Activated T-cell treated with anti-CD3 and anti-CD28 coated beads for 4 hours (primary cell): ENCODE measurements at places on chromosomes 11 and 22.

DNA sequence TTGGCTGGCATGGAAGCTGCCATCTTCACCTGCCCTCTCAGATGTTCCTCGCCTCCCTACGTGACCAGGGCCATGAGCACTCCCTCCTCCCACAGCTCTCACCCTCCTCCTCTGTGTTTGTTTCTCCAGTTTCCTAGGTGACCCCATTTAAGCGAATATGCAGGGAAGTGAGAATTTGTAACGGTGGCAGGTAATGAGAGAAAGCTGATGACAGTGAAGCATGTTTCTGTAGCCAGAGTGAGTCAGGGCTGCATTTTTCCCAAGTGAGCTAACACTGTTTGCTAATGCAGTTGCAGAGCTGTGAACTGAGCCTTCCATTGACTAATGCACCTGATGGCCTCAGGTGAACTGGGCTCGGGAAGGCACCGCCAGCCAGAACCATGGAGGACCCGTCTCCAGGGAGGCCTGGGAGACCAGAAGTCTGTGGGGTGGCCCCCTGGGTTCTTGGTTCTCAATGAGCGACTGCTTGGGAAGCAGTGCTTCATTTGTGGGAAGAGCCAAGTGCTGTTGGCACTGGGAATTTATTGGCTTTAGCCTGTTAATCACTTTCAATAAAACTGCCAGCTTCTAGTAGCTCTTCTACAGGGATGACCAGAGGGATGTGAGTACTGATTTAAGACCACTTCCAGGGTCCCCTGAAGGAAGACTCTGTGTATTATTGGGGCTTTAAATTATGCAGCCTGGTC lies 64.5 kb downstream of the BARX2 start:
- no peak for DNase-seq

GRCh38 chr11:46357483-46357936 lies 10.2 kb downstream of the DGKZ start:
- no peak for DNase-seq

DNA sequence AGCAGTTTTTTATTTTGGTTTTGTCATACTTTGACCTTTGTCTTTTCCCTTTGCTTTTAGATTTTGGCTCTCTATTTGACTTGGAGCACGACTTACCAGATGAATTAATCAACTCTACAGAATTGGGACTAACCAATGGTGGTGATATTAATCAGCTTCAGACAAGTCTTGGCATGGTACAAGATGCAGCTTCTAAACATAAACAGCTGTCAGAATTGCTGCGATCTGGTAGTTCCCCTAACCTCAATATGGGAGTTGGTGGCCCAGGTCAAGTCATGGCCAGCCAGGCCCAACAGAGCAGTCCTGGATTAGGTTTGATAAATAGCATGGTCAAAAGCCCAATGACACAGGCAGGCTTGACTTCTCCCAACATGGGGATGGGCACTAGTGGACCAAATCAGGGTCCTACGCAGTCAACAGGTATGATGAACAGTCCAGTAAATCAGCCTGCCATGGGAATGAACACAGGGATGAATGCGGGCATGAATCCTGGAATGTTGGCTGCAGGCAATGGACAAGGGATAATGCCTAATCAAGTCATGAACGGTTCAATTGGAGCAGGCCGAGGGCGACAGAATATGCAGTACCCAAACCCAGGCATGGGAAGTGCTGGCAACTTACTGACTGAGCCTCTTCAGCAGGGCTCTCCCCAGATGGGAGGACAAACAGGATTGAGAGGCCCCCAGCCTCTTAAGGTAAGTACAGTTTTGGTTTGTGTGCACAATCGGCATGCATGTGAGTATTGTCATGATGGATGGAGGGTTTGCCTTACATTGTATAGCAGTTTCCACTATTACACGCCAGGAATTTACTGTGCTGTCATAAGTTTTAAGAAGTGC lies 25.0 kb downstream of the EP300 start:
- DNase-seq, result no peak

DNA sequence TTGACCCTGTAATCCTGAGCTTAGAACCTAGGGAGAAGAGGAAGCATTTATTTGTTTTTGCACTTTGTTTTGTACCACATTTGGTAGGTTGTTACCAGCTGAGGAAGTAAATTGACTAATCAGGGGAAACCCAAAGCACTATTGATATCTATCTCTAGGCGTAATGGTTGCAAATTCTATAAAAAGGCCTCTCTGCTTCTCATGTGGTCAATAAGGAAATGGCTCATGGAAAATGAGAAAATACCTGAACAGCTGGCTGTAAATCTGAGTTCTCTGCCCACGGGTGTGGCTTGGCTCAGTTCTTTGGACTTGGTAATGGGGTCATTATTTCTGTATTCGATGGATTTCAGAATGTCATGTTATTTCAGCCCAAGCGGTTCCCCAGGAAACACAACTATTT lies 42.4 kb downstream of the BARX2 start:
- no peak for DNase-seq

- no peak for DNase-seq
Observed at GRCh38 chr11:75869661-75870455, 54.8 kb downstream of the UVRAG start.

- no peak for DNase-seq
Observed at GRCh38 chr22:29780748-29781676, 13.8 kb downstream of the UQCR10 start.

DNA sequence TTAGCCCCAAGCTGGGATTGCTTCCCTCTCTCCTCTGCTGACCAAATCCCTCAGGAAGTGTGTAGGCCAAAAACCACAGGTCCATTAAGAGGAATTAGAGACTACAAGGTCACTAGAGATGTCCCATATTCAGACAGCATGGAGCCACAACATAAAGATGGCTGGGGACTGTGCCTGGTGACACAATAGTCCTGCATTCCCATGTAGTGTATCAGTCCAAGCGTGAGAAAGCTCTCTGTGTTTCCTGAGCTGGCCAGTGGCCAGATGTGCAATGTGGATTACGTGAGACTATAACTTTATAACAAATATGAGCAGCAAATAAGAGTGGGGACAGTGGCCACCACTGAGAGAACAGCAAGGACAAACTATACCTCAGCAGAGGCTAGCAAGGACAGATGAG lies 7.6 kb upstream of the MS4A10 start:
- no peak for DNase-seq

- DNase-seq, result no peak
Observed at GRCh38 chr11:44096360-44097185, 1.1 kb downstream of the EXT2 start.

GRCh38 chr11:30107899-30108298 lies 91.1 kb upstream of the KCNA4 start:
- DNase-seq, result no peak

DNA sequence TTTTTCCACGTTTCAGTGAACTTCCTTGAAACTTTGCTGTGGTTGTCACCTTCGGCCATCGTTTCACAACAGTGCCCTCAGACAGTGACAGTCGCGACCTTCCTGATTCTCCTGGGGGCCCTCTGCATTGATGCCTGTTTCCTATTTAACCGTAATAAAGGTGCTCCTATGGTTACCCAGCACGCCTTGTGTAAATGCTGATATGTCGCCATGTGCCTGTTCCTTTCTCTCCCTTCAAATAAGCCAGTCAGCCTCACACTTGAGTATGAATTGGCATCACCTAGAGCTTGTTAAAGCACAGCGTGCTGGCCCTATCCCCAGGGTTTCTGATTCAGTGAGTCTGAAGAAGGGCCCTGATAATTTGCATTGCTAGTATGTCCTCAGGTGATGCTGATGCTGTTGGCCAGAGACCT lies 104.8 kb downstream of the MICAL2 start:
- no peak for DNase-seq

DNA sequence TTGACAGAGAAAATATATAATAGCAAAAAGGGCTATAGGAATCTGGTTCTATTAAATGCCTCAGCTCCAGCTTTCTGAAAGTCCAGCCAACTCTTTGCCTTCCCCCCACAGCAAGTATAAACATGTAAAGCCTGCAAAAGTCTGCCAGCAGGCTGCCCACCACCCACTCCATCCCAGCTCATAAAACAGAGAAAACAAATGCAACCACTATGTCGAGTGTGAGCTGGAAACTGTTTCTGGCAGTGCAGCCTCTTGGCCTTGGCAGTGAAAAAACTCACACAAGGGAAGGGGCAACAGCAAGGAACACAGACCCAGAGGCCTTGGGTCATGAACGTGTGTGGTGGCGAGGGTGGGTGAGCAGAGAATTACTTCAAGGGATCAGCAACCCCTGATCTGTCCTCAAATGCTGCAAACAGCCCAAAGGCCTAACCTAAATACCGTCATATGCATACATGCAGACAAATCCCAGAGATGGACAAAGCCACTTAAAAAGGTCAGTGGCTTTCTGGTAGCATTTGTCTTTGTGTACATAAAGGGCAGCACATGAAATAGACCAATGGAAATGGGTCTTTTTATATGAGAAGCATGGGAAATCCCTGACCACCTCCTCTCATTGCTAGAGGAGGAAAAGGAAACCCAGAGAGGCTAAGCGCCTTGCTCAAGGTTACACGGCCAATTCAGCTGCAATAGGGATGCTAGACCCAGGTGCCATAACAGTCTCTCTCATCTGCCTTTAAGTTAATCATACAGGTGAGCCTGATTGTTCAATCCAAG lies 74.8 kb downstream of the NAT10 start:
- no peak for DNase-seq

DNA sequence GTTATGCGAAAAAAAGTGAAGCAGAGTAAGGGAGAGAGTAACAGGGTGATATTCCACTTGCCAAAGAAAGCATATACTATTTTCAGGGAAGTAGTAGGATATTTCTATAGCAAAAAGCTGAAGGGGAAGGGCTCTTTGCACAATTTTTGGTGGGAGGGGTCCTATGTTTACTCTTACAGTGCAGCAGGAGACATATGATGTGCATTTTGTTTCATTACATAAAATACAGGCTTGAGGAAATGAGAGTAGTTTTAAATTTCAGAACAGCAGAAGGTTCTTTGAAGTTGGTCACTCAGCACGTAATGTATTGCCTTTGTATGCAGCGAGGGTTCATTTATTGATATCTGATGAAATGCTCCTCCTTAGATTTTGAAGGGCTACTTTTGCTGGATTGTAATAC lies 3.1 kb upstream of the PIK3IP1 start:
- DNase-seq, result no peak

GRCh38 chr11:841981-842369 lies 354 bp downstream of the POLR2L start:
- DNase-seq, result no peak

DNA sequence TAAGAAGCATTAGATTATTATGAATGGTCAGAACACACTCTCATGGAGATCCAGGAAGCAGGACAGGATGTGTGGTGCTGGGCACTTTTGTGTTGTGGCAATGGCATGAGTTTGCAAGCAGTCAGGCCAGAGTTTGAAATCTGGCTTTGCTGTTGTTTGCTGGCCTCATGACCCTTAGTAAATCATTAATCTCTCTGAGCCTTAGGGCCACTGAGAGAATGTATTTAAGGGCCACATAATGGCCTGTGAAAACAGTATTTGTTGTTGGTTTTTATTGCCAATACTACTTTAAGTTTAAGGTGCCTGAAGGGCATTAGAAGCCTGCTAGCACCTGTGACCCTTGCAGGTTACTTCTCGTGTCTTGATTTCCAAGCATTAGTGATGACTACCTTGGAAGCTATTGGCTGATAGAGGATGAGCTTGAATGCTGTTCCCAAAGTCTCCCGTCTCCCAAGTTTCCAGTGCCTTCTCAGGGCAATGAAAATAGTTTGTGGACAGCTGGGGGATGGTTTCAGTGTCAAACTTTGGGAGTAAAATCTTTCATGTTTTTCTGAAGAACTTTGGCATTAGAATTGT lies 24.6 kb downstream of the STIM1 start:
- DNase-seq, result no peak

- no peak for DNase-seq
Observed at GRCh38 chr11:77470504-77470903, 3.4 kb downstream of the PAK1 start.

DNA sequence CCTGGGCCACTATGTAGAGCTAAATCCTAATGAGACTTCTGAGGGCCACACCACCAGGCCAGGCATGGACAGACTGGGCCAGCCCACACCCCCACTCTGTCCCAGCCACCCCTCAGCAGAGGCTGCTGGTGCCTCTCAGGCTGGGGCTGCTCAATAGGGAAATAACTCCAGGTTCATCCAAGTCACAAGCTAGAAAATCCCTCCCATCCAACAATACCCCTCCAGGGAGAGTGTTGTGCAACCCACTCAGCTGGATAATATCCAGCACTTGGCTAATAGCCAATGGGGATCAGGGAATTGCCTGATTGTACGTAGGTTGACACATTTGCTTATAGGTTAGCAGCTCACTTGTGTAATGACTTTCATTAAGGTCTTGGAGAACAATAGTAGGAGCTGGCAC lies 64.1 kb upstream of the WNT11 start:
- no peak for DNase-seq

DNA sequence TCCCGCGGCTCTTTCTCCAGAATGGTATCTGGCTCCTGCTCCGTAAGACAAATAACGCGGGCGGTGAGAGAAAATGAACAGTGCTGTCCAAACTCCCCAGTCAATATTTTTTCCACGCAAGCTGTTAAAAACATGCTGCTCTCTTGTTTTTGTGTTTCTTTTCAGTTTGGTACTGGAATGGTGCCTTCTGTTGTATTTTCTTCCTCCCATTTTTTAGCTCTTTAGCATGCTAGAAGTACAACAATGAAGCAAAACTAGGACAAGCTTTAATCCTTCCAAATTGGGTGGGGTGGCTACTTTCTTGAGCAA lies 599 bp upstream of the PPP2R1B start:
- DNase-seq, result no peak

DNA sequence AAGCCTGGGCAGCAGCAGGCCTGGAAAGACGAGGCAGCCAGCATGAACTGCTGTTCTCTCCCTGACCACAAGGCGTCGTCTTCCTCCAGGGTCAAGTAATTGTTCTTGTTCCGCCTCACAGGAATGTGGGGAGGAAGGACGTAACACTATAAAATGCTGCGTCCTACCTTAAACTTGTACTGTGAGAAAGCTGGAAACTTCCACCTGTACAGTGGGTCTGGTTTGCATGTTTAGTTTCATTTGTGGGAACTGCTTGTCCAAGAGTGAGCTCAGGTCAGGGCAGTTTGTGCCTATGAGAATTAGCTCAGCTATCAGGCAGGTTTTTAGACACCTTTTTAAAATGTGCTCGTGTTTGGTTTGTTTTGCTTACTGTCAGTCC lies 55.2 kb downstream of the PANX1 start:
- no peak for DNase-seq

GRCh38 chr11:120334894-120335462 lies 1.2 kb upstream of the ARHGEF12 start:
- DNase-seq, result peak; percentile 56

GRCh38 chr11:104943561-104943960 lies 24.8 kb downstream of the CASP4 start:
- DNase-seq, result no peak

DNA sequence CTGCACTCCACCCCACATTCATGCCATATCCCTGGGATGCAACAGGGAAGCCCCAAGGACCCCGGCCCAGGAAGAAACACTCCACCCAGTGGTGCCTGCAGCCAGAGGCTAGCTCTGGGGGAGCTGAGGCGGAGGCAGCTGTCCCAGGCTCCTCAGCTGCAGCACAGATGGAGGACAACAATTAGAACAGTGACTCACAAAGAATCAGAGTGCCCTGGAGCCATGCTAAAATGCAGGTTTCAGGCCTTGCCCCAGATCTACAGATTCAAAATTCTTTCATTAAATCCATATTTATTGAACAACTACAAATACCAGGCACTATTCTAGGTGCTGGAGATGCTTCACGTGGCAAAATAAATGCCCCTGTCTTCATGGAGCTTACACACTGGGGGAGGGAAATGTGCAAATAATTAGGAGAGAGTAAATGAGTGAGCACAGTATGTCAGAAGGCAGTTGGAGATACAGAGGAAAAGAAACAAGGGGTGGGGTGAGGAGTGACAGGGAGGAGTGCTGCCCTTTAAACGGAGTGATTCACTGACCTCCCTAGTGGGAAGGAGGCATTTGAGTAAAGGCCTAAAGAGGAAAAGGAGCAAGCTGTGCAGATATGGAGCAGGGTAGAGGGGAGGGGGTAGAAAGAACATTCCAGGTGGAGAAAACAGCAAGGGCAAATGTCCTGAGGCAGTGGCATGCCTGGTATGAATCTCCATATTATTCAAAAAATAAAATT lies 73.3 kb upstream of the CSNK2A3 start:
- DNase-seq, result no peak
